ENCODE measurements at places on chromosomes 5 and 9. TPM values are rescaled to one million over a fixed set of nuclear protein-coding genes. Genes with fewer than 3 reads are reported as not detected.

GDNF gene
- 0.49 TPM for total RNA-seq

AQP7 gene
- total RNA-seq, result not detected

LPAR1 gene
- 15.4 TPM for total RNA-seq

PCDHB15 gene
- total RNA-seq, result 4.5 TPM

PCDHGA10 gene
- 2.1 TPM for total RNA-seq

PCDHAC1 gene
- total RNA-seq, result 12.4 TPM

AGXT2 gene
- 0.13 TPM for total RNA-seq

MYO10 gene
- total RNA-seq, result 25.1 TPM

PDE6A gene
- 0.43 TPM for total RNA-seq

CFAP157 gene
- total RNA-seq, result 0.87 TPM

GABRA6 gene
- not detected for total RNA-seq

C9orf50 gene
- not detected for total RNA-seq

OR1Q1 gene
- total RNA-seq, result 1.1 TPM

TRIM32 gene
- total RNA-seq, result 15.1 TPM

LECT2 gene
- not detected for total RNA-seq

HAPLN1 gene
- total RNA-seq, result 13.9 TPM

NRARP gene
- total RNA-seq, result 8.2 TPM

ANAPC2 gene
- 21.2 TPM for total RNA-seq

MYORG gene
- 1.8 TPM for total RNA-seq

DBH gene
- total RNA-seq, result not detected

C9orf153 gene
- not detected for total RNA-seq

ANKRD55 gene
- total RNA-seq, result not detected

SNX18 gene
- 14.9 TPM for total RNA-seq

DAP gene
- total RNA-seq, result 27.5 TPM

CDC20B gene
- total RNA-seq, result 0.49 TPM

GABRP gene
- total RNA-seq, result 0.31 TPM

FOXI1 gene
- total RNA-seq, result 0.35 TPM

DOCK8 gene
- total RNA-seq, result 0.31 TPM

KCNT1 gene
- 0.25 TPM for total RNA-seq

LRRC19 gene
- 0.43 TPM for total RNA-seq

PROB1 gene
- 2.8 TPM for total RNA-seq

QRFP gene
- 0.78 TPM for total RNA-seq

GRAMD2B gene
- total RNA-seq, result 1.1 TPM

FAXDC2 gene
- total RNA-seq, result 37.9 TPM

IL5 gene
- 0.66 TPM for total RNA-seq

ENHO gene
- 4.6 TPM for total RNA-seq

CARTPT gene
- total RNA-seq, result not detected

CDK7 gene
- 45.6 TPM for total RNA-seq

KIF24 gene
- total RNA-seq, result 0.36 TPM

DUSP1 gene
- 38.3 TPM for total RNA-seq

GLIPR2 gene
- 3.5 TPM for total RNA-seq

PCDHGC3 gene
- total RNA-seq, result 15.4 TPM

CER1 gene
- 0.24 TPM for total RNA-seq

KIF4B gene
- total RNA-seq, result 0.26 TPM

CCDC127 gene
- total RNA-seq, result 10.8 TPM

CTSV gene
- 0.71 TPM for total RNA-seq

MINAR2 gene
- total RNA-seq, result 0.24 TPM

IL3 gene
- total RNA-seq, result not detected

PSMB7 gene
- total RNA-seq, result 226 TPM

PCDHA8 gene
- 0.41 TPM for total RNA-seq

TPPP gene
- total RNA-seq, result 12.0 TPM

HTR4 gene
- 0.81 TPM for total RNA-seq

ZNF474 gene
- total RNA-seq, result 0.25 TPM

BARHL1 gene
- total RNA-seq, result 0.16 TPM

TAF11L10 gene
- 17.3 TPM for total RNA-seq
